GM23248 (cell line): ENCODE measurements at places on chromosomes 2 and 18.
A peak's percentile ranks its signal among the peaks of the same experiment; 100 is the strongest.

DNA sequence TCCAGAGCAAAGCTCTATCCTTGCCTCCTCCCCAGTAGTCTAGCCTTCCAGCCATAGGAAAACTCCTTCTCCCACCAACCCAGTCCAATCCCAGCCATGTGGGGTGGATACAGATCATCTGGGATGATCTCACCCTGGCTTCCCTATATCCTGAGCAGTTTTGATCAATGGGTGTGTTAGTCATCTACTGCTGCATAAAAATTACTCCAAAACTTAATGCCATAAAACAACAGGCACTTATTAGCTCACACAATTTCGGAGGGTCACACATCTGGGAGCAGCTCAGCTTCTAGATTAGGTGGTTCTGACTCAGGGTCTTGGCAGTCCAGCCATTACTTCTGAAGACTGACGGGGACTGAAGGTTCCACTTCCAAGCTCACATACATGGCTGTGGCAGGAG is 190.4 kb downstream of the SPP2 start:
- peak; percentile 80 for DNase-seq

DNA sequence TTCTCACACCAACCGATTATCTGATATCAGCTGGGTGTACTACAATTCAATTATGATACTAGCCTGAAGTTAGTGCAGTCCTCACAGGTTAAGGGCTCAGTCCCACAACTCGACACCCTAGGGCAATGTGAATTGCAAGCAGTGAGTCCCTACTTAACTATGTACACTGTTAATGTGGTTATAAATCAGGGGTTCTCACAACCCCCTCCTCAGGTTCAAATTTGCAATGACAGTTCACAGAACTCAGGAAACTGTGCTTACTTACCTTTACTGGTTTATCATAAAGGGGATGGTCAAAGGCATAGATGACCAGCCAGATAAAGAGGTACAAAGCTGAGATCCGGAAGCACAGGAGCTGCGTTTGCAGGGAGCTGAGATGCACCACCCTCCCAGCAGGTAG is 1379.1 kb upstream of the CDH2 start:
- no peak for DNase-seq

- no peak for DNase-seq
These were observed 67.8 kb downstream of the DIPK1C start for GRCh38 chr18:74389171-74389927.

- DNase-seq, result no peak
These were observed 6.1 kb downstream of the PSMD1 start for GRCh38 chr2:231062776-231063175.

DNA sequence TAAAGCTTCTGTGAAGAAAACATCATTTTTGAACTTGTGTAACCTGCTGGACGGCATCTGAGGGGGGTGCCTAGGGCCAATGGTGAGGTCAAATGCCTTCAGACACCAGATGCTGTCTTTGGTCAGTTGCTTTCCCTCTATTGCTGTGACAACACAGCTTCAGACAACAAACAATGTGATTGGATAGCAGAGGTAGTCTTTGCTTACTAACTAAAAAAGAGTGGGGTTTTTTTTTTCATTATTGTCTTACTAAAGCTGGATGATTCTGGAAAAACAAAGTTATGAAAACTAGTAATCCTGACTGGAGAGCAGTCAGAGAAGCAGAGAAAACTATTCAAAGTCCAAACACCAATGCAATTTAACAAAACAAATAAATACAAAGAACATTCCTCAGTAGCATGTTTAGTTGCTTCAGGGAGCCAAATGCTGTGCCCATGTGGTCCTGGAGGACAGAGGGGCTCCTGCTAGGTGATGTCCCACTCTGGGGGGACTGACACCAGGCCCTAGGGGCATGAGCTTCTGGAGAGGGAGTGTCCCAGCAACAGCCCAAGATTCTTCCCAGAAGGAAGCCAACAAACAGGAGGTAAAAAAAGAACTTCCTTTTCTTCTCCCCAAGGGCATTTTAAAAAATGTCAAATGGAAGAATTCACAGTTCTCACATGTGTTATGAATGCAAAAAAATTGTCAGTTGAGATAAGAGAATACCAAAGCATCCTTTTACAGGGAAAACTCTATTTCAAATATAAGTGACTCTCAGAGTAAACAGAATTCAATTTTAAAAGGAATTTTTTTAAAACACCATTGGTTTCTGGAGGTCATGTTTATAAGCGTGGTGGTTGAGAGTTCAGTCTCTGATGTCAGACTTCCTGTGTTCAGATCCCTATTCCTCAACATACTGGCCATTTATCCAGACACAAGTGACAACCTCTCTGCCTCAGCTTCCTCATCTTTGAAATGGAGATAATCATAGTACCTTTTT is 181.1 kb upstream of the PGAP1 start:
- peak; percentile 54 for DNase-seq
